ENCODE measurements at places on chromosomes 12 and 14.

- DNase-seq: no peak
These were observed 38.7 kb downstream of the PPHLN1 start for GRCh38 chr12:42364692-42365091.

DNA sequence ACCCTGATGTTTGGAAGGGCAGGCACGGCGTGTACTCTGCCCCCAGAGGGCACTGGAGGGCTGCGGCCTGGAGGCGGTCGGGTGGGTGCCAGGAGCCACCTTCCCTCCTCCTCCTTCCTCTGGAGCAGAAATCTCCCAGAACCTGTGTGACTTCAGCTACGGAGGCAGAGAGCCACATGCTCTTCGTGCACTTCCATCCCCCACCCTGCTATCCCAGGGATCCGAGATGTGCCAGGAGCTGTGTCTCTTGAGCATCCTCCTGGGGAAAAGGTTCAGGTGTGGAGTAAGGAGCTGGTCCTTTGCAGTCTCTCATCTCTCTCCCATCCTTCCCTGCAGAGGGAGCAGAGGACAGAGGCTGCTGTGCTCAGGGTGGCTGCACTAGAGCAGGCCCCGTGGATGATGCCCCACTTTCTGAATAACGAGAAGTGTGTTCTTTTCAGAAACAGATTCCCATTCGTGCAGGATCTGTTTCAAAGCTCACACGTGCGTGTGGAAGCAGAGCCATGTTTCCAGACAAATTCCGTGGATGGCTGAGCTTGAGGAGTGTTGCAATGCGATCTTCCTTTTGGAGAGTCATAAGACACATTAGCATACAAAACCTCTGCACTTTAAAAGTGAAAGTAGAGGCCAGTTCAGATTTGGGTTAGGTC is 162.9 kb downstream of the ADGRD1 start:
- no peak for DNase-seq

DNA sequence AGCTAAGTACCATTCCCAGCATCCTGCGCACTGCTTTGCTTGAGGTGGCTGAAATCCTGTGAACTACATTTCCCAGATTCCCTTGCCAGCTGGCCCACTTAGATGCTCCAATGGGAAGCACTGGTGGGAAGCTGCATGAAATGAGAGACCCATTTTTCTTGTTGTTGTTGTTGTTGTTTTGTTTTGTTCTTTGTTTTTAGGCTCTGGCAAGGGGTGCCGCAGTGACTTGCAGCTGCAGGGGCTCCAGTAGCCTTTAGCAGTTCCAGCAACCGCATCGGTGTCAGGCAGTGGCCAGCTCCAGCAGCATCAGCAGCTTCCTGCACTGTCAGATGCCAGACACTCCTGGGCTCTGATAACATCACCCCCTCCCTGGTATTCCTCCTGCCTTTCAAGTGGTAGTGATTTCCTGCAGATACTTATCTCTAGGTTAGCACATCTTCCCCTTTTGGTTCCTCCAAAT is 8.8 kb upstream of the EGLN3 start:
- DNase-seq: no peak

DNA sequence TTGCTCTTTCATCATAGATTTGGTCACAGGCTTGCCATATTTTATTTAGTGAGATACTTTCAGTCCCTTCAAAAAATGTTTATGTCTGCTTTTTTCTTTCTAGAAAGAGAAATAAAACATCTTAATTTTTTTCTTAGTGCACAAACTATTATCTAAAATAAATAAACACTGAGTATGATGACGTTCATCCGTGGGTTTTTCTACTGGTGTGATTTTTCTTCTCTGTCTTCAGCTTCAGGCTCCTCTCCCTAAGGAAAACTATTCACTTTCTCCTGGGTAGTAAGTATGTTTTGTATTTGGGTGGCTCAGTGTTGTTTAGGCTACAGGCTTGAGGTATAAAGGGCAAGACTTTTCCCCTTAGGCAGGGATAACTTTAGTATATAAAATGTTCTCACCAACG is 154.7 kb downstream of the DACT1 start:
- DNase-seq: no peak

DNA sequence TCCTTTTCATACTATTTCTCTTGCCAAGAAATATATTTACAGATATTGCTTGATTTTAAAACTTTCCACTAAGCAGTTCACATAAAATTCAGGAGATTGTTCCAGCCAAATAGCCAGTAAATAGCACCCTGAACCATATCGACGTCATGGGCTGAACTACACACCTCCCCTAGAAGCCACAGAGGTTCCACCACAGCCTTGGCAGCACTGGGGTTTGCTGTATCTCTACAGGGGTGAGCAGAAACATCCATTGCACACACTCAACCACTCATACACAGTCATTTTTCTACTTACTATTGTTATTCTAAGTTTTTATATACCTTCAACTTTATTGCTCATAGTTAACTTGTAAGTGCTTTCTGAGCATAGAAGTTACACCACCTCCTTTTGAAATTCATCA is 8.1 kb upstream of the EIF2S3B start:
- DNase-seq: peak; percentile 38

- no peak for DNase-seq
These were observed 43.7 kb upstream of the KITLG start for GRCh38 chr12:88623777-88624548.

GRCh38 chr14:63418020-63418419 is 99.3 kb upstream of the GPHB5 start:
- DNase-seq: no peak

- no peak for DNase-seq
These were observed 33.8 kb upstream of the GPR68 start for GRCh38 chr14:91278383-91278715.

DNA sequence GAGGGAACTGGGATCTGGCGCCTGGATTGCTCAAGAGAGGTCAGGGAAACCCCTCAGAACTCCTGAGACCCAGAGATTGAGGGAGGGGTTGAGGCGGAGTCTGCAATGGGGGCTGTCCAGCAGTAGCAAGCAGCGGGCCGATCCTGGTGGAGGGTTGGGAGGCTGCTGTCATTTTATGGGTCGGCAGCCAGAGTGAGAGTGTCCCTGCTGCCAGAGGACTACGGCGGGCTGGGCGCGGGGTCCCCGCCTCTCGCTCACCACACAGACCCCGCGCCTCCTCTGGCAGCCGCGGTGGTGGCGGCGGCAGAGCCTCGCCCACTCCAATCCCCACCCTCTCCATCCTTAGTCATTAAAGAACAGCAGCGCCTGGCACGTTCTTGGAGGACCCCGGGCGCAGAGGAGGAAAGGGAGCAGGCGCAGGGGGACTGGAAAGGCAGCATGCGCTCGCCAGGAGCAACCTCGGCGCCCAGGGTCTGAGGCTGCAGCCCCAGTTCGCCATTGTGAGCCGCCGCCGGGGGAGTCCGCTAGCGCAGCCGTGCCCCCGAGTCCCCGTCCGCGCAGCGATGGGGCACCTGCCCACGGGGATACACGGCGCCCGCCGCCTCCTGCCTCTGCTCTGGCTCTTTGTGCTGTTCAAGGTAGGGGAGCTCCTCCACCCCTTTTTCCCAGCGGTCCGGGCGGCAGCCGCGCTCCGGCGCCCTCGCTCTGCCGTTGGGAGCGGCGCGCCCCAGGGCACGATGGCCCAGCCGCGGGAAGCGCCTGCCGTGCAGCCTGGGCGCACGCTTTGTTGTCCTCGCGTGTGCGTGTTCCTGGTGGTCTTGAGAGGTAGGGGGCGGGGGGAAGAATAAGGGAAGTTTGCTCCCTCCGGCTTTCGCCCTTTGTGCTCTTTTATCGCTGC is at the start of gene PTPRO:
Gene PTPRO, plus strand, starts transcription at position 345 of the 898 bp plus-strand sequence.
- no peak for DNase-seq

- DNase-seq: peak; percentile 37
These were observed 1.1 kb downstream of the ARID2 start for GRCh38 chr12:45730348-45731189.

DNA sequence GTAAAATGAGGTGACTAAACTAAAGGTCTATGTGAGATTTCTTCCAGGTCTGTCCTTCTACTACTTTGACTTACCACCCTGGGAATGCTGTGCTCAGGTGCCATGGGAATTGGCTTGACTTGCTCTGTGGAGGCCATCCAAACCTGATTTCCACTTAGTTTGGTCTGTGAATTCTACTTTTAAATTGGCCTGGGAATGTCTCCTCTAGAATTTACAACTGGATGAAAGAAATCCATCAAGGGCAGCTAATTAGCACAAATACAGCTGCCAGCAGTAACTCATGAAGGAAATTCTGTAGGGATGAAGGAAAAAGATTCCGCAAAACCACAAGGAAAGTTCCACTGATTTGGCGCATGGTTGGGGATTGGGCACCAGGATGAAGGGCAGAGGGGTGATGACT is 31.7 kb upstream of the FRMD6 start:
- no peak for DNase-seq

DNA sequence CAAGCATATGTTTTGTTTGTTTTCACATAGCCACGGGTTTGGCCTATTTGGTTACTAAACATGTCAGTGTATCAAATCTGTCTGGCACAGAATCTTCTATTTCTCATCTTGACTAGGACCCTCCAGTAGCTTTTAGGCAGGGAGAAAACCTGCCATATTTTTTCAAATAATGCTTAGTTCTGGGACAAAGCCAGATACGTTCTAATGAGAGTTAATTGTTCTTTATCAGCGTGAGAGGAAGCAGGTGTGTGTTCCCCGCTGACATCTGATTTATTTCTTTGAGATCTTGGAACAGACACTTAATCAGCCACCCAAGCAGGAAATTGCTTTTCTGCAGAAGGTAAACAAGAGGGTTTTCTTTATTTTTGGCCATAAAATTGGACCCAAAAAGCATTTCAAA is 54.8 kb downstream of the GOLGA5 start:
- no peak for DNase-seq

- DNase-seq: no peak
These were observed 47.2 kb downstream of the UBE3B start for GRCh38 chr12:109524466-109525278.

DNA sequence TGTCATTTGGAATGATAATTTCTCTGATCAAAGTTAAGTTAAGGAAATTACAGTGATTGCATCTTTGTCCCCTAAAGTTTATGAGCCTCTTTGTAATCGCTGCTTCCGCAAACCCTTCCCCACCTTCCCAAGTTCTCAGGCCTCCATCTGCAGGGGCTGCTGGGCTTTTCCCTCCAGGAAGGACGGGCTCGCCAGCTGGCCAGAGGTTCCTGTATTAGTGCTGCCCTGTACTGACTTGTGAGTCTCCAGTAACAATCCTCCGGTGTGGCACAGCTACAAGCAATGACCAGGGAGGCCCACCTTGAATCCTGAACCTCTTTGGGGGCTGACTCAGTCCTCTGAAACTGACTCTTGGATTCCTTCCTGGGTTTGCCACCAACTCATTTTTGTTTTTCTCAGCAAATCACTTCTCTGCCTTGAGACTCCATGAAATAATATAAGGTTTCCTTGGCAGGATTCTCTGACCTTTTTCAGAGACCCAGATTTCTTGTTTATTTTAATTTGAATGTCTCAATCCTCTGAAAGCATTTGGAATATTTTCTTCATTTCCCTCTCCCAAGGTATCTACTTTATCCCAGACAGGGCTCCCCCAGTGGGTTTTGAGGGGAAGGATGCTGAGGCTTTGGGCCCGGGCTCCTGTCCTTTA is 398.6 kb downstream of the ZFP36L1 start:
- no peak for DNase-seq

Measured in activated CD8-positive, alpha-beta memory T cell treated with anti-CD3 and anti-CD28 coated beads for 1 hour (primary cell).